ENCODE measurements at places on chromosomes 11 and 22.
A peak's percentile ranks its signal among the peaks of the same experiment; 100 is the strongest.

- DNase-seq = peak; percentile 26
These were observed 94.2 kb upstream of the TBCEL start for GRCh38 chr11:120929664-120930154.

- DNase-seq = no peak
These were observed 295.5 kb downstream of the ETS1 start for GRCh38 chr11:128291835-128292234.

DNA sequence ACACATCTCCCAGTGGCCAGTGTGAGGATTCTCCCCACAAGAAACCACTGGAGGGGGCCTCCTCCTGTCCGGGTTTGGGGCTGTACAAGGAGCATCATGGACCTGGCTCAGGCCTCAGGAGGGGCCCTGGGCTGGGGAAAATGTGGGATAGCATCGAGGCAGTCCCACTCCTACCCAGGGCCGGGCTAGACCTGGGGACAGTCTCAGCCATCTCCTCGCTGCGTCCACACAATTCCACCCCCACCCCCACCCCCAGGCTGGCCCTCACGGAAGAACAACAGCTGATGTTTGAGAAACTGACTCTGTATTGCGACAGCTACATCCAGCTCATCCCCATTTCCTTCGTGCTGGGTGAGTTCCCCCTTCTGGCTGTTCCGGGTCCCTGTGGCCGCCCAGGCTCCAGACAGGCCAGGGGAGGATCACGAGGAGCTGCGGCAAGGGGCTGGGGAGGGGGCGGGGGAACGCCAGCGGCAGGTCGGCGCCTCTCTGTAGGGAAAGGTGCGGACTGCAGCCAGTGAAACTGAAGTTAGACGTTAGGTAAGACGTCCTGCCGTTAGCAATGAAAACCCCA is 4.8 kb downstream of the BEST1 start:
- DNase-seq = peak; percentile 85

DNA sequence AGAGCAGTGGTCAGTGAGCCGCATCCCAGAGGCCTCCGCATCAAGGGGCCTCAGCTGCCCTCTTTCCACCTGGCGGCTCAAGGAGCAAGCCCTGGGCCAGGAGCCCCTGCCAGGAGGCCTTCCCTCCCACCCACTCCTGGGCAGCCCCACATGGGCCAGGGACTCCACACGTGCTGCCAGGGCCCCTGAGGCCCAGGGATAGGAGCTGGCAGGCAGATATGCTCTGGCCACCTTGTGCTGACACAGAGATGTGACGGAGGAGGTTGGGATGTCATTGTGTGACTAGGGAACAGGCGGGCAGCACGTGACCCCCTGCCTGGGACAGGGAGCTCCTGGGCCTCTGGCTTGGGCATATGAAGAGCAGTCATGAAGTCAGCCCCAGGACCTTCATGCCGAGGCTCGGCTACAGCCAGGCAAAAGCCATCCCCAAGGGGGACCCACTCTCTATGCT is 77.9 kb downstream of the PIWIL3 start:
- DNase-seq = no peak

GRCh38 chr11:84241343-84242131 is 955.4 kb upstream of the CCDC90B start:
- no peak for DNase-seq

DNA sequence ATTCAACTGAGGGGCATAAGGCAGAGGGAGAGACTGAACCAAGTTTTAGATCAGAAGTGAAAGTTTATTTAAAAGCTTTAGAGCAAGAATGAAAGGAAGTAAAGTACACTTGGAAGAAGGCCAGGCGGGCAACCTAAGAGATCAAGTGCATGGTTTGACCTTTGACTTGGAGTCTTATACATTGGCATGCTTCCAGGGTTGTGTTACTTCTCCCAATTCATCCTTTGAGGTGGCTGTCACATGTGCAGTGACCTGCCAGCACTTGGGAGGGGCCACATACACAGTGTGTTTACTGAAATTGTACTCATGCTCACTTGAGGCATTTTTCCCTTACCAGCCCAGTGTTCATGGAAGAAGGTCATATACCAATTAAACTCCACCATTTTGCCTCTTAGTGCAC is 30.4 kb downstream of the CYP2R1 start:
- DNase-seq = no peak

DNA sequence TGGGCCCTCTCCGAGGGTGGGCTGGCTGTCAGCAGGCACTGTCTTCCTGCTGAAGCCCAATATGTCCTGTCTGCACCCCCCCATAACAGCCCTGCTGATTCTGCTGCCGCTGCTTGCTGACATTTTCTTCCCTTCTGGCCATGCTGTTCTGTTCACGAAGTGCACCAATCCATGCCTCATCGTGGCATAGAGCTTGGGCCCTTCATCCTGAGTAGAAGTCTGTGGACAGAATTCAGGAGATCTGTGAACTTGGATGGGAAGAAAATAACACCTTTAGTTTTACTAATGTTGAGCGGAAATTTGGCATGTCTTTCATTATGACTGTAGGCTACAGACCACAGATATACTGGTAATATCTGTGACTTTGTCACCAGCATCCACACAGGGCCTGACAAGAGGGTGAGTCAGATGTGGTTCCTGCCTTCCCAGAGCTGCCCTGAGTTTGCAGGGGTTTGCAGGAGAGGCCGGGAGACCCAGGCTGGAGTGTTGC is 14.1 kb upstream of the KIAA0930 start:
- DNase-seq = no peak

DNA sequence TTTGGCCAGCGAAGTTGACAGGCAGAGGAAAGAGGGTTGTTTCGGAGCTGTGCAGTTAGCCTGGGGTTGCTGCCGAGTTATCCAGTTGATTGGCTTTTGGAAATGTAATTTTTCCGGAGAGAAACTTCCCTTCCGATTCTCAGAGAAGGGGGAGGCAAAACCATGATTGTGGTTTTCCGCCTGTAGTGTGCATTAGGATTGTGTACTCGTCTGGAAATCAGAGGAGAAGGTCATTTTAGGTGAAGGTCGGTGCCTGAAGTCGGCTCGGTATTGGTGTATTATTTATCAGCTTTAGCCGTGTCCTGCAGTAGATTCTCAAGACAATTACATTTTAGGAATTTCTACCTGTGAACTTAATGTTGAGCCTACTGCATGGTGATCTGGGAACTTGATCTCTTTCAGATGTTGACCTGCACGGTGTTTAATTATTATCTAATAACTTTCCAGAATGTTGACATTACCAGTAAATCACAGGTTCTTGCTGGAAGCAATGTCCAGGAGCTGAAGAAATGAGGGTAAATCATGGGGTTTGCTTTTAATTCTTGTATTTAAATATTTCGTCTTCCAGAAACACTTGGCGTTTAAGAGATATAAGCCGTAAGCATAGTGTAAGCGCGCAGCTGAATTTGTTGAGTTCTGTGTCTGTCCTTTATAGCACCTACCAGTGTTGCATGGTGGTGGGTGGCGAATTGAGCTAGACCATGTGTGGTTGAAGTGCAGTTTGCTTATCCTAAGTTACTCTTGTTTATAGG is 1.3 kb downstream of the ARHGEF12 start:
- DNase-seq = no peak

GRCh38 chr11:117442869-117443239 is 115.2 kb downstream of the CEP164 start:
- no peak for DNase-seq

Data from fibroblast of skin of abdomen (primary cell).